ENCODE measurements at places on chromosomes 2 and 18.

GRCh38 chr2:120907822-120908221, 172.2 kb downstream of the GLI2 start:
- no peak for DNase-seq

- no peak for DNase-seq
Measured at GRCh38 chr18:55380589-55380988, 207.4 kb downstream of the TCF4 start.

DNA sequence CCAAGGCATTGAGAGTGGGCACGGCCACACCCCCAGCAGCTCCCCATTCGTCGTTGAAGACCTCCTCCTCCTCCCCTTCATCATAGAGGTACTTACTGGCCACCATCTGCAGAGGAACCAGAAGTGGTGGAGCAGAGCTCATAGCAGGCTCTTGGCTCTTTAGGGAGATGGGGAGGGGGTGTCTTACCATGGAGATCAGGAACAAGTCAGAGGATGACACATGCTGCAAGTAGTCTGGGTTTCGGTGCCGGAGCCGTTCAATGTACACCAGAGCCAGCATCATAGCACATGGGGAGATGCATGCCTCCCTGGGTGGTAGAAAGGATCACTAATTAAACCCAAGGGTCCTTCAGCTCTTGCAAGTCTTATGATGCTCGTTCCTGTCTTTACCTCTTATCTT, 1.9 kb downstream of the CNPPD1 start:
- DNase-seq, result no peak

DNA sequence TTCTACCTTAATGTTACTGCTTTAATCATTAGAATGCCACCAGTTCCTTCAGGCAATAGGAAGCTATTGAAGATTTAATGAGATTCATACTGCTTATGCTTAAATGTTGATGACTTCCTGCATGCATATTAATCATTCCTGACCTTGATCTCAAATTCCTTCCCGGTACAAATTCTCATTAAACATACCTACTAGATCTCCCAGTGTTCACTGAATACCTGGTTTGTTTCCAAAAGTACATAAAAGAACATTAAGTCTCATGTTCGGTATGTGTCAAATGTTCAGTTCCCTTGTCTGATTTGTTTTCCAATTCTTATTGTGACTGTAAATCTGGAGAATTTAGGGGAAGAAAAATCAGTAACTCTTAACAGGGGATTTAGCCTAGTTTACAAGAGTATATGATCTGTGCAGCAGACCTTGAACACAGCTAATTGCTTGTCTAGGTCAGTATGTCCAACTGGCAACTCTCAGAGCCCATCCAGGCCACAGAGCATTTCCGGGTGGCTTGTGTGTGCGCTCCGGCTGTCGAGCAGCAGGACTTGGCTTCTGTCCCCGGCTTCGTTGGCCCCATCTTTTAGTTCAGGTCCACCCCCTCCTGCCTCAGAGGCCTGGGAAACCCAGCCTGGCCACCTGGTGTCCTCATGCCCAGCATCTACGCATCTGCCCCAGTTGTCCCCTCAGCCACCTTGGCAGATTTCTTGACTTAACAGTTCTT, 13.1 kb downstream of the METAP1D start:
- DNase-seq, result no peak

DNA sequence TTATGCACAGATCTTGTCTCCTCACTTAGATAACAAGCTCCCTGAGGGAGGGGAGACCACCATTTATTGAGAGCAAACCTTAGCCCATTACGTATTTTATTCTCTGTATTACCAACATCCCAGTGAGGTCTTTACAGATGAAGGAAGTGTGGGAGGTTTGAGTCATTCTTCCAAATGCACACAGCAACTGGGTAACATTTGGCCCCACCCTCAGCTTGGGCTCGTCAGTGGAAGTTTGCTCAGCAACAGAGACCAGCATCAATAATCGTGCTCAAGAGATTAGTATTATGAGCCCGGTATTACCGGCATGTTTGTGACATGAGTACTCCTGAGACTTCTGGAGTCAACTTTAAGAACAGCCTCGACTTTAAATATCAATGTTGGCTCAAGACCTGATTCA, 168.6 kb downstream of the ETAA1 start:
- DNase-seq, result no peak

GRCh38 chr2:115572746-115573145, 1130.3 kb downstream of the DPP10 start:
- no peak for DNase-seq

- no peak for DNase-seq
Measured at GRCh38 chr2:6359964-6360363, 505.7 kb downstream of the CMPK2 start.

- DNase-seq, result no peak
Measured at GRCh38 chr2:45855374-45855773, 203.9 kb downstream of the PRKCE start.

Data from stimulated activated CD8-positive, alpha-beta memory T cell treated with anti-CD3 and anti-CD28 coated beads, Interleukin-4, amount 100 ng/mL, for 4 hours (primary cell).